ENCODE measurements at places on chromosomes 16 and 17.

DNA sequence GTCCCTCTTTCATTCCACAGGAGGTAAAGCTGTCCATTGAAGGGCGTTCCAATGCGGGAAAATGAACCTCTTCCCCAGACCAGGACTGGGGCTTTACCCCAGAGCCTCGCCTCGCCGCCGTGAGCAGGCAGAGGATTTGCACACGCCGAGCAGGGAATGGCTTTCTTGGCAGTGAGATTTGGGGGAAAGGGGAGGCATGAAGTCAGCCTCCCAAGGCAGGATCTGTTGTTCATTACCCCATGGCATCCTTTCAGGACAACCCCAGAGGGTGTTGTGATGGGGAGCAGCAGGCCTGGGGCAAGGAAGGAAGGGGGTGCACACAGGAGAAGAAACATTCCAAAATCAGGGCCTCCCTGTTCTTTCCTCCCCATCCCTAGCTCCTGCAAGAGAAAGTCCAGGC lies 6.0 kb downstream of the ATXN1L start:
- DNase-seq = no peak

DNA sequence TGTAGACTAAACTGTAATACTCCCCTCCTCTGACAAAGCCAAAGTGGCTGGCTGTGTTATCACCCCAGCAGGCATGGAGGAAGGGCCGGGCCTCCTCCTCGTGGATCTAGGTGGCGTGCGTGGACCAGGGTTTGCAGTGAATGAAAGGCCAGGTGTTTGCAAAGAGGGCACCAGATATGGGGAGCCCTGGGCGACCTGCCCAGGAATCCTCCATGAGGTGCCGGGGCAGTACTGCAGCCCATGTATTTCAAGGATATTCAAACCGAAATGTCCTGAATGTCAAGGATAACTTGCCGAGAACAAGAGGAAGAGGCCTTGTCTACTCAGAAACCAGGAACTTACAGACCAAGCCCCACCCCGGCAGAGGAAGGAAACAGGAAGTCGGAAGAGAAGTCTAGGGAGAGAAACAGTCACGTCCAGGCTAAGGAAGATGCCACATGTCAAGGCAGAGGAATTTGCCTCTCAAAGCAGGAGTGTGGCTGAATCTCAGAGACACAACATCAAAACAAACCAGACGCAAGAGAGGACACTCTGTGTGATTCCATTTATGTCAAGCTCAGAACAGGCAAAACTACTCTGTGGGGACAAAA lies 13.7 kb upstream of the OSGIN1 start:
- DNase-seq = no peak

DNA sequence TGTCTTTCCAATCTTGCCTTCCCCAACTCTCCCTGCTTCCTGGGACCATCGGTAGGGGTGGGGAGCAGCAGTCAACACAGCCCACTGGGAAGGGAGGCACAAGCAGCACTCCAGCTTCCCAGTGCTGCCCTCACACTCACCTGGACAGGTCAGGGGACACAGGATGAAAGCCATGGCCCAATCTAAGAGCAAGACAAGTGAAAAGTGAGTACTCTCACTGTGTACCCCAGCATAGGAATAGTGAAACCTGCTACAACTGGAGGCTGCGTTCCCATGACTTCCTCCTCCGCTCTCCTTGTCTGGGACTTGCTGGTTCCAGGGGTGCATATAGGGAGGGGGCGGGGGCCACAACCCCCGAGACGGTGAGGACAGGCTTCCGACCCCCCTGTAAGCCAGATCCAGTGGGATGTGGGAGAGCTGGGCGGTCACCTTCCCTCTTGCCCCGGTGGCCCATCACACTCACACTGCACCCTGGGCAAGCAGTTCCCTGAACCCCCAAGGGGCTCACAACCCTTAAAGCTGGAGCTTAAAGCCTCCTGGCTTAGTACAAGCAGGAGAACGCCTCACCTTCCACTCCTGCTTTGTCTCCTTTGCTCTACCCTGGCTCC lies 29.5 kb upstream of the SLC25A19 start:
- no peak for DNase-seq

DNA sequence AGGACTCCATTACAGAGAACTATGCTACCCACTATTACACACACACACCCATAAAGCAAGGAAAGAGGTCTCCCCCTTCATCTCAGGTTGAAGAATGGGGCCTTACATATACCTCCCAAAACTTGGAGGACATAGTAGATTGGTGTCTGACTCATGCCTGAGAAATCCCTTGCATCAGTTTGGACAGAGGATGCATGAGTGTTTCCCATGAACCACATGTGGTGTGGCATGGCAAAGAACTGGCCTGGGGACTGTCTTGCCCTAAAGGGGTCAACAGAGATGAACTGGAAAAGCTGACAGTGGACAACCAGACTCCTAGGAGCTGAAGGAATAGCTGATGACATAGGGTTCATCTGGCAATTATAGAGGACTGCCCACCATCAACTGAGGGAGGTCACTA lies 54.0 kb downstream of the DYNLRB2 start:
- peak; percentile 42 for DNase-seq

DNA sequence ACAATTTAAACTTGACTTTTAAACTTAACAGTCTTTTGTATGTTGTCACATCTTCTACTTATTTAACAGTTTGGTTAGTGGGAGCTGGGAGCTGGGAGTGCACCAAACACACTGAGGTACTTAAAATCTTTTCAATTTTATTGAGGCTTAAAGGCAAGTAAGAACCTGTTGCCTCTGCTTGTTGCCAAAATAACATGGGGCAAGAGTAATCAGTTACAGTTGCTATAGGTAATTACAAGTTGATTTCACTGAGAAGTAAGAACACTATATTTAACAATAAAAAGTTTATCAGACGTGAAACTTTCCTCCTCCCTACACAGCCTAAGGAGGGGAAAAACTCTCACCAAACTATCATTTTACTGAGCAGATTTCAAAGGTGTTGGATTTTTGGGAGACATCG lies 135.2 kb downstream of the FTO start:
- no peak for DNase-seq

DNA sequence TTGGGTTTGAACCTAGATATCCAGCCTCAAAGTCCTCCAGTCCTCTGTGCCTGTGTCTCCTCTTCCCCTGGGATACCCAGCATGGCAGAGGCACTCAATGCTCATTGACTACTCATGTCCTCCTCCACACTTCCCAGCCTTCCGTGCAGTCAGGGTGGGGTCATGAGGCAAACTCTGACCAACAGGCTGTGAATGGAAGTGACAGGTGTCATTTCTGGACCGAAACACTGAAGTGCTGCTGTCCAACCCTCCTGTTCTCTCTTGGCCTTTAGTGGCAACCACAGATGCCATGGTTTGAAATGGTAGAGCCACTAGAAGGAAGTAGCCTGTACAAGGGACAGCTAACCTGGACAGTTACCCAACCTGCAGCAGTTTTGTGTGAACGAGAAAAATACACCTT lies 46.7 kb upstream of the MAP3K14 start:
- no peak for DNase-seq

DNA sequence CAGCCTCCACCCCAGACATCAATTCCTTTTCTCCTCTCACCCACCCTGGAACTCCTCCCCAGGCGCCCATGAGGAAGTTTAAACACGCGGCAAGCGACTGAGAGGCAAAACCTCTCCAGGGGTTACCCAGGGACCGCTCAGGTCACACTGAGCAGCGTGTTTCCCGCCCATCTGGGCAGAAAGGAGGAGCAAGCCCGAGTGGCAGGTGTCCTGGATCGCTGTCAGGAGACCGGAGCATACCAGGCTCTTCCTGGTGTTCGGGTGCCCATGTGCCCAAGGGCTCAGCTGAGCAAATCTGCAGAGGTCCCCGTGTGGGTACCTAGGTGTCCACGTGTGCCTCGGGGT lies 491 bp downstream of the SLC25A19 start:
- DNase-seq = no peak

GRCh38 chr16:50695017-50696000 lies 1.9 kb downstream of the NOD2 start:
- no peak for DNase-seq

GRCh38 chr17:4476017-4476416 lies 22.7 kb upstream of the SPNS2 start:
- DNase-seq = no peak

DNA sequence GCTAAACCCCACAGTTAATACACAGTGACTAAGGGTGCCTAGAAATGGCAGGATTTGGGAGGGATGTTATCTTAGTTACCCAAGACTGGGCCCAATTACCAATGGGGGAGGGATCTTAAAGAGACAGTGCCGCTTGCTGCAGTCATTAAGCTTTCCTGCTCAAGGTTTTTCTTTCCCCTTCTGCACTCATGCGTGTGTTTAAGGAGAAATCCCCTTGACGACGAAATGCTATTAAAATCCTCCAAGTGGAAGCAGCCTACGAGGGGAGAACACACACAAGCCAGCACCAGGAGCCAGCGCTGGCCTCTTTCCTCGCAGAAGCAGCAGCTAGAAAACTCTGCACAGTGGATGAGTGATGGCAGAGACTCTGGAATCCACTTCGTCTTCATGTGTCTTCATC lies 22.0 kb downstream of the SALL1 start:
- no peak for DNase-seq

DNA sequence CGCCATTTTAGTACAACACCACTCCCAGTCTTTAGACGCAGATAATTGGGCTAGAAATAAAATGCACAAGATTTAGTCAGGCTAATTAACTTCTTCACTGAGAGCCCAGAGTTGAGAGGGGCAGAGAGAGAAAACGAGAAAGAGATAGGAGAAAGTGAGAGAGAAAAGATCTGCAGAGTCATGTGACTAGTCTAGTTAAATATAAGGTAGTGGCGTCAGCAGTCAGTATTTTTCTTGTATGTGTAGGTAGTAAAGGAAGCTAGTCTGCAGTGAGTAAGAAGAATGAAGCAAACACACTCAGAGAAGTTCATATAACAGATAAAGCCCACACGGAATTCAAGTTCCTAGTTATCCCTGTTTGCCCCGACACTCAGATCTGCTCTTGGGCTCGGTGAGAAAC lies 392.6 kb upstream of the ERCC4 start:
- DNase-seq = no peak

- DNase-seq = peak; percentile 52
These were observed 27.3 kb downstream of the SLFN11 start for GRCh38 chr17:35345926-35346771.

GRCh38 chr16:81514041-81514559 lies 69.5 kb downstream of the CMIP start:
- DNase-seq = no peak

DNA sequence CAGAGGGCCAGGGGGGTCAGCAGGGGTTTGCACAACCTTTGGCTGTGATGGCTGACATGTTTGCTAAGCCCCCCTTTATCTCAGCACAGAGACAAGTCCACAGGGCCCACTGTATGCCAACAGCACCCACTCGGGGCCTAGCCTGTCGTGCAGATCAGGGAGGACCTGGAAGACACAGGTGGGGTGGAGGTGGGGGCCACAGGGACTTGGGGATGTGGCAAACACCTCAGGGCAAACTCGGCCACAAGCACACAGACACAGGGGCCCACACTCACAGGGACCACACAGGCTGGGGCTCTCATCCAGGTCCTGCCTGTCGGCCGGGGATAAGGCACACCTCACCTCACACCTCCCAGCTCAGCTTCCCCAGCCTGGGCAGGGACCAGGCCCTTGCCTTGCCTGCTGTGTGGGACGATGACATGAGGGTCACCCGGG lies 87.9 kb downstream of the C16orf78 start:
- no peak for DNase-seq

- no peak for DNase-seq
These were observed 191.3 kb downstream of the NTN1 start for GRCh38 chr17:9212376-9213302.

- no peak for DNase-seq
These were observed 90.7 kb downstream of the SOCS1 start for GRCh38 chr16:11165349-11165748.

DNA sequence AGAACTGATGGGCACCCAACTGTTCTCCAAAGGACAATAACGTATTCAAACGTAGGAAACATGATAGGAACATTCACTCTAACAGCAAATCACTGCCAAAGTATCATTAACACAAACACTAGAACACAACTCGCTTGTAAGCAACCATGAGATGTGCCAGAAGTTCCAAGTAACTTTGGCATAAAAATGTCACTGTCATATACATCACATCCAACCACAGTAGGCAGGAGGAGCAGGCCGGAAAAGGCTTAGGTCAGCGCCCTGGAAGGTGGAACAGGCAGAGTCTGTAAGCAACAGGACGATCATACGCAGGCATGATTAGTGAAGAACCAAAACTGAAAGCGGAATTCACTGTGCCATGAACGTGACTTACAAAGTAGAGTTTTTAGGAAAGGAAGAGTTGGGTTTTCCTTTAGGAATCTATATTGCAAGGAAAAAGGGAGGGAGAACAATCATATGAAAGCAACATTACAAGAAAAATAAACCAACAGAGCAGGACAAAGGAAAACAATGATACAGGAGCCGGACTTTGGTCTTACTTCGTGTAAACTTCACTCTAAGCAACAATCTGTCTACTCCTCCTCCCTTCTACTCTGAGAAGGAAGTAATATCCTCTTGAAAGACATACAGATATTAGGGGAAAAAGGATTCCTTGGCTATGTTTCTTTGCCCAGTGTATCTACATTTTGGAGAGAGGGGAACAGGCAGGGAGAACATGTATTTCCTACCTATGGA lies 52.3 kb downstream of the YWHAE start:
- peak; percentile 49 for DNase-seq

- DNase-seq = no peak
These were observed 15.6 kb downstream of the SLC7A6 start for GRCh38 chr16:68279726-68280558.

DNA sequence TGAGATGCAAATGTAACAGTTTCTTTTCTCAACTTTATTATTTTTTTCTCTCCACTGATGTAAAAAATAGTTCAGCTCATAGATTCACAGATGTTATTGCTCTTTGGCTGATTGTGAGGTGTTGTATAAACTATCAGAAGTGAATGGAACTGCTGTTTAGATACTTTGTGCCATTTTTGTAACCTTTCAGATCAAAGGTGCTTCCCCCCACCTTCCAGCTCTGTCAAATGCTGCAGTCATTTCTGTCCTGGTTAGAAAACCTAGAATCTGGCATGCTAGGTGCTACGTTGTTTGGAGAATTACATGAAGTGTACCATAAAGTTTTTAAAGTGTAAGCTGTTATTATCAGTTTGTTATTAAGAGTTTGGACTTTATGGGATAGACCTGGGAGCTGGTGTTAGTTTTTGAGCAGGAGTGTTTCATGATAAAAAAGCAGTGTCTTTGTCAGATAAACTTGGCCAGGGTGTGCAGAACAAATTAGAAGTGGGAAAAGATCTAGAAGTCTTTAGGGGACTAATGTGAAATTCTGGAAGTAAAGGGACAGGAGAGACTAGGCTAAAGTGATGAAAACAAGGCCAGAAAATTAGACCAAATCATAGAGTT lies 1.8 kb upstream of the WIPI1 start:
- DNase-seq = no peak

GRCh38 chr16:8948831-8949230 lies 14.9 kb downstream of the USP7 start:
- DNase-seq = no peak

GRCh38 chr17:38656959-38657823 lies 17.6 kb downstream of the EPOP start:
- DNase-seq = no peak

DNA sequence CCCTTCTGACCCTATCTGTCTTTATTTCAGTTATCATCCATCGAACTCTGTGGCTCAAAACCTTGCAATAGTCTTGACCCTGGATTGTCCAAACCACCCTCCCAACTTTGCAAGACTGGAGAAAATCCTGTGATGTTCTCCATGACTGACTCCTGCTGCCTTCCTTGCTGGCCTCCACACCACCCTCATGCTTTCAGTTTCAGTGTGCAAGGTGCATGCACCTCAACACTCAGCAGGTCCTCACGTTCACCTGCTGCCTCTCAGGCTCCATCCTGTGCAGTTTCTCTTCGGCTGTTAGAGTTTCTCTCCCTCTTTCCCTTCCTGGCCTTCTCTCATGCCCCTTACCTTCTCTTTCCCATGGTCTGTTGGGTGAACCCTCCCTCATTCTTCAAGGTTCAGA lies 59.4 kb upstream of the ASIC2 start:
- no peak for DNase-seq

All from AG10803 (cell line).